ENCODE measurements at places on chromosomes 7 and 10. TPM values are rescaled to one million over a fixed set of nuclear protein-coding genes. Genes with fewer than 3 reads are reported as not detected.

DNA sequence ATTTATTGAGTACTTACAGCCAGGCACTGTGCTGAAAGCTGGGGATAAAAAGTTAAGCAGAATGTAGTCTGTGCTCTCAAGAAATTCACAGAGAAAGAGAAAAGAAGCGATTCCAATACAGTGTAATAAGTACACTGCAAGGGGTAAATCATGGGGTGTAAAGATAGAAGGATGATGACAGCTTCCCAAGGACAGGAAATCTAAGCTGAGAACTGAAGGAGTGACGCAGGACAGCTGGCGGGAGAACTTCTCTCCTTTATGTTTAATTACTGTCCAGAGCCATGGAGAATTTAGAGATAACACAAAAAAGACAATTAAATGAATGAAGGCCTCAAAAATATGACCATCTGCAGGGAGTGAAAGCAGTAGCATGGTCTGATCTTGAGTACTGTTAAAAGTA is 34.8 kb downstream of the C7orf33 start:
- no peak for DNase-seq

DNA sequence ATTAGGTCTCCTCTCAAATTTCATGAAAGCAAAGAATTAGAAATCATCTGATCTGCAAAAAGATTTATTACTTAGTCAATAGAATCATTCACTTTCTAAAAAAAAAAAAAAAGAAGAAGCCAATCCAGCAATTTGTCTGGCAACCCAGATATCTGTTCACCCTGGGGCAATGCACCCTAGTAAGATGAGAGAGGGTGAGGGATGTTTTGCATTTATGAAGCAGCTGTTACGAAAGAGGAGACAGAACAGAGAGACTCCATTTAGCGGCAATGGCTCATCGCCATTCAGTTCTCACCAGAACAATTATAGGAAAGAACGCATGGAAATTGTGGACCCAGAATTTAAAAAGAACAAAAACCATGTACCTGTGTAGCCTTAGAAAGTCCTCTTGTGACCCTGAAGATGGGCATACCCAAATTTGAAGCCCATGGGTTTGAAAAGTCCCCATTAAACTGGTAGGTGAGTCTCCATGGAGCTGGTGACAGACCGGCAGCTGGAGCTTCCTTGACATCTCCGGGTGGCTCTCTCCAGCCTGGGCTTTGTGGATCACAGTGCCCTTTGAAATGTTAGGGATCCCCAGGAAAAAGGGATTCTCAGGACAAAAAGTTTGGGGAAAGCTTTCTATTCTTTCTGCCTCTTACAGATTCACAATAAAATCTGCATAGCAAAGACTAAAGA is 45.5 kb upstream of the CCDC3 start:
- no peak for DNase-seq

DNA sequence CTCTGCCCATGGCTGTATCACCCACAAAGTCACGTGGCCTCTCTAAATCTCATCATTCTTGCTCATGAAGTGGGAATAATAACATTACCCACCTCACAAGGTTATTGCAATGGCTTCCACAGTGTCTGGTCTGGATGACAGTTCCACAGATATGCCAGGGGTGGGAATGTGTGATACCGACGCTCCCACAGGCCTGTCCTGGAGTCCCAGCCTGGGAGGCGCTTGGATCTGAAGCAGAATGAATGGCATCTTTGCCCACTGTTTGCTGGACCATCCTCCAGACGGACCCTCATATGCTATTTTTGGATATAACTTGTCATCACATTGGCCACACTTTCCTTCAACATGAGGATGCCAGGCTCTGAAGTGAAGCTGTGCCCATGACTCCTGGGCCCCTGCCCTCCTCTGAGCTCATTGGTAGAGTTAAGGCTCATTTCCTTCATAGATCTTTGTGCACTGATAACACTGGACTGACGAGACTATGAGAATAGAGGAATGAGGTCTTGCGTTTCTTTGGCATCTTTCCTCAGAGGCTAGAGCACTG is 279.8 kb upstream of the ZNF32 start:
- DNase-seq: no peak

DNA sequence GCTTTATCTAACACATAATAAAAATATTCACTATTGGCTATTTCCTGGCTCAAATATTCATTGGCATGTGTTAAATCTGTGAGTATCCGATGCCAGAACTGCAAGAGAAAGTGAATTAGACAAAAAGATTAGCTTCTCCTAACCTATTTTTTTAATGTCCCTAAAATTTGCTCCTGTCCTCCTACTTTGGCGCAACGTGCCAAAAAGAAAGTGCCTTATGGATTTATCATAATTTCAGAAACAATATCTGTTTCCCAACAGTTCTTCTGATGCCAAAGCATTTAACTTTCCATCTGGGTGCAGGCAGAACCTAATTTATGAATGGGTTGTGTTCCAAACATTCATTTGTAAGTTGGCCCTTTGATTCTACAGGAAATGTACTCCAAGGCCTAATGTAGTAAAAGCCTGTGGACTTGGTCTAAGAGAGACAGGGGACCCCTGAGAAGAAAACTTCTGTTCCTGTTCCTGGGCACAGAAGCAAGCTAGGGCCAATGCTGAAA is 15.4 kb downstream of the PIP4K2A start:
- DNase-seq: no peak

GRCh38 chr7:73758581-73759138 is 11.4 kb downstream of the CLDN3 start:
- DNase-seq: no peak

AGR2 gene
- 1.3 TPM for total RNA-seq
